ENCODE measurements at places on chromosomes 11 and 22.

DNA sequence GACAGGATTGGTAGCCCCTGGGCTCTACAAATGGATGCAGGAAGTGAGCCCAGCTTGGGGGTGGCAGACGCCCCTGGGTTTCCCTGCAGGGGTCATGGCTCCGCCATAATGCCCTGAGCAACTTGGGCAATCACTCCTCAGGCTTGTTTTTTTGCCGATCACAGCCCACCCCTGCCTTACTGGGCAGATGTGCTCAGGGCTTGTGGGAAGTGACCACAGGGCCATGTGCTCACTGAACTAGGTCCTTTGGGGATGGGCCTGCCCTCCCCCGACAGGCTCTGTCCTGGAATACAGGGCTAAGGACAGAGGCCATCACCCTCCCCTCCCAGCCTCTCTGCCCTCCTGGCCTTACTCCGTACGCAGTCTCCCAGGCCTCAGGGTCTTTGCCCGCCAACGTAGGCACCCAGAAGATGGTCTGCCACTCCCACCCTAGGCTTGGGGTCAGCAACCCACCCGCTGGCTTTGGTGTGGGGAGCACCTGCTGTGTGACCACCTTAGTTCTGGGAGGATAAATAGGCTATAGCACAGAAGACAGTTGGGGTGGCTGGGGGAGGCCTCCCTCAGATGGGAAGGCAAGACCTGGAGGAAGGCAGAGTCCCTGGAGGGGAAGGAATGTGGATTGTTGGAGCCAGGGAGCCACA lies 3.8 kb downstream of the RPLP2 start:
- DNase-seq: no peak

DNA sequence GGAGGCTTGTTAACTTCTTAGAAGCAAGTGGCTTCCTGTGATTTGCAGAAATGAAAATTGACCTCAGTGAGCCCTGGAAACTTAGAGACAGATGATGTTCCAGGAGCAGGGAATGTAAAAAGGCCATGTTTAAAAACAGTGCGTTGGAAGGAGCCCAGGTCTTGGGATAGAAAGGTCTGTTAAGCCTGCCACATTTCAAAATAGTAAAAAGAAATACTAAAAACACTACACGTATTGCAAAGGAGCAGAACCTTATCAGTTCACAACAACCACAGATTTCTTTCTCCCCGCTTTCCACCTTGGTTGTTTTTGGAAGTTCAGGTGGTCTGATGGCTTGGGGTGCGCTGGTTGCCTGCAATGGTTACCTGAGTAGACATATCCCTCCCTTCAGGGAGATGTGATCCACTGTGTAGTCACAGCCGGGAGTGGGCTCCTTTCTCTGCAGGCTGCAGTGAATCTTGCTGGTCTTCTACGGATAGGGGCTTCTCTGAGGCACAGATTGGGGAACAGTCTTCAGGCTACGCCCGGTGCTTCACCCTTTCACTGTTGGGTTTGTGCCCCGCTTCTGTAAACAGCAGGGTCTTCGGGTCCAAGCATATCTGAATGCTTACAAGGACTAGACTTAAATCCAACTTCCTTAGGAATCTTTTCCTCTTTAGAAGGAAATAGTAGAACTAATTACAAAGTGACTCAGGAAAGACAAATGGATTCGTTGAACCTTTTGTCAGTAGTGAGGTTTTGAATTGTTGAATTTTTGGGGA lies 1.9 kb downstream of the TEAD1 start:
- no peak for DNase-seq

- DNase-seq: no peak
These were observed 12.7 kb upstream of the PAX6 start for GRCh38 chr11:31823644-31824331.

DNA sequence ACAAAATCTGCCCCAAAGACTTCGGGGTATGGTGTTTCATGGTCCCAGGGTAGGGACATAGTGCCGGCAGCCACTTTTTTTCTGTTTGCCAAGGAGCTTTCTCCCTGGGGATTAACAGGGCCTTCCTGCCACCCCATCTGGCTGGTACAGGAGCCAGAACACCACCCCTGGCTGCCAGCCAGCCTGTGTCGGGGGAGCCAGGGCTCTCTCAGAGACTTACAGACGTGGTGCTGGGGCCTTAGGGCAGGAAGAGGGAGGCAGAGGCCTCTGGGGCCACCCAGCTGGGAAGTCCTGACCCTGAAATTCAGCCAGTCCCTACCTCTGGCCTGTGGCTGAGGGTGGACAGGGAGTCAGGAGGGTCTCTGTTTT lies 52.4 kb upstream of the CDON start:
- no peak for DNase-seq

DNA sequence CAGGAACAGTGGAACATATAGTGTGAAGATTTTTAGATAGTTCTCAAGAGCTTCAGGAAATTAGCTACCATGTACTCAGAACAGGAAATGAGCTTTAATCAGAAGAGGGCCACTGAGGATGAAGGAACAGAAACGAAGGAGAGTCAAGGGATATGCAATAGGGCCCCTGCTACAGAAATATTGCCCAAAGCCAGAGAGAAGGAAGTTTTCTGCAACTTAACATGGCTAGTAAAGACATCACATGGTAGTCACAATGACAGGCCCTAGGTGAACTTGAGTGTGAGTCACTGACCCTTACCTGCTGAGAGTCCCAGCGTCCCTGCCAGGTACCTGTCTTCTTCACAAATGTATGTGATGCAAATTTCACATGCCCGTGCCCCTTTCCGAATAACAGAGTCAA lies 25.2 kb upstream of the CARD16 start:
- DNase-seq: no peak

GRCh38 chr11:27218421-27219038 lies 144.5 kb downstream of the CCDC34 start:
- DNase-seq: no peak

- DNase-seq: no peak
These were observed at the start of gene BTBD18 for GRCh38 chr11:57751676-57752253. BTBD18 (minus strand) TSS chr11:57751819; CDS start chr11:57751188, 631 bp downstream.

DNA sequence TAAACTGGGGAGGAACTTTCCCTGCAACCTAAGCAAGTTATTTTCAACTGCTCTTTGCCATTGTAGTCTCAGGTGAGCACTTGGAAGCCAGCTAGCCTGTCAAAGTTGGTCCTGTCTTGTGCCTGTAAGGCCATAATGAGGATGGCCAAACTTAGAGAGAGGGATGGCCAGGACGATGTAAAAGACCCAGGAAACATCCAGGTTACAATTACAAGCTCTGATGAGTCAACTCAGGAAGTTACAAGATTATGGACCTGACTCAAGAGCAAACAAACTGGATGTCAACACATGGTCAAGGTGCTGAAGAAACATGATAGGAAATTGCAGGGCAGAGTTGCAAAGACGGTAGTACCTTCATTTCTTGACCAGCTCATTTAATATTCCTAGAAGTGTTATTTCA lies 1.6 kb downstream of the GTPBP1 start:
- DNase-seq: no peak

- no peak for DNase-seq
These were observed 49.6 kb downstream of the CECR2 start for GRCh38 chr22:17418890-17419324.

DNA sequence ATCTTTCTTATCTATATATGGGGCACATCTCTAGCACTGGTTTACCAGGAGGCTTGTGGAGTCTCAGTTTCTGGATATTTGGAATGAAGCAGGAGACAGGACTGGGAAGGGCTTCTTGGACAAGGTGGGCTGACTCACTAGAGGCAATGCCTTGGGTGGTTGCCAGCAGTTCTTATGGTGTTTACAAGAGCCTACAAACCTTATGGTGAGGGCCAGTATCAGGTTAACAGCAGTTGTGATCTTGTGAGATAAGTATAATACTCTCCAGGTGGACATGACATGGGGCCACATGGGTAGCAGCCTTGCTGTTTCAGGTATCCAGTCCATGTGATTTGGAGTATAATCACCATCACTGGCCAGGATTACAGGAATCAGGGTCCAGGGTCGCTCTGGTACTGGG lies 10.2 kb downstream of the FUT4 start:
- no peak for DNase-seq
